ENCODE measurements at places on chromosomes 5 and 9. TPM values are rescaled to one million over a fixed set of nuclear protein-coding genes. Genes with fewer than 3 reads are reported as not detected.
A peak's percentile ranks its signal among the peaks of the same experiment; 100 is the strongest.

DNA sequence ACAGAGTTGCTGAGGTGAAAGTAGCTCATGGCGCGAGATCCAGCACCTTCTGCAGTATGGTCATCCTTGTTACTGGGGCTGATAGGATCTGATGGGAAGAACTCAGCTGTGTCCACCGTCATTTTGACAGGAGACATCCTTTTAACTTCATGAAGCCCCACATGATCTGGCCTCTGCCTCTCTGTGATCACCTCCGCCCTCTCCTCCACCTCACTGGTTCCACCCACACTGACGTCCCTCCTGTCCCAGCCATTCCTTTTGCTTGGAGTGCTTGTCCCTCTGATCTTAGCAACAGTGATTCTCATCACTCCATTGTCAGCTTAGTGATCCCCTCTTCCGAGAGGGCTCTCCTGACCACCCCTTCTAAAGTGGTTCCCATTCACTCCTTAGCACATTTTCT lies 25.8 kb downstream of the NEUROG1 start:
- no peak for DNase-seq

DNA sequence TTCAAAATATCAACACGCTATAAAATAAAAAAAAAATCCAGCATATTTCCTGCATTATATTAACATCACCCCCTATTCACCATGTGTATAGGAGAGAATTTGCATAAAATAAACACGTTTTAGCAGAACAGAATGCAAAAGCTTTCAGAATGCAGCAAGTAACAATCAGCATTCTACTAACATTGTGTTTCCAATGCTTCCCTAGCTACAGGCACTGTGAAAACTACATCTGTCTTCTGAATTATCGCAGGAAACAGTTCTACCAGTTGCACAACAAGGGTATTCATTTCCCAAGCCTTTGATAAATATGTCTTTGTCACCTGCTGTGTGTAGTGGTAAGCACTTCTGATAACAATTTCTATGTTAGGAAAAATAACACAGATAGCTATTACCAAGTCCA lies 1015.8 kb downstream of the CDH18 start:
- DNase-seq, result no peak

GRCh38 chr5:65779643-65780042 lies 57.6 kb downstream of the NLN start:
- no peak for DNase-seq

GRCh38 chr9:22529426-22530199 lies 83.0 kb downstream of the DMRTA1 start:
- no peak for DNase-seq

DNA sequence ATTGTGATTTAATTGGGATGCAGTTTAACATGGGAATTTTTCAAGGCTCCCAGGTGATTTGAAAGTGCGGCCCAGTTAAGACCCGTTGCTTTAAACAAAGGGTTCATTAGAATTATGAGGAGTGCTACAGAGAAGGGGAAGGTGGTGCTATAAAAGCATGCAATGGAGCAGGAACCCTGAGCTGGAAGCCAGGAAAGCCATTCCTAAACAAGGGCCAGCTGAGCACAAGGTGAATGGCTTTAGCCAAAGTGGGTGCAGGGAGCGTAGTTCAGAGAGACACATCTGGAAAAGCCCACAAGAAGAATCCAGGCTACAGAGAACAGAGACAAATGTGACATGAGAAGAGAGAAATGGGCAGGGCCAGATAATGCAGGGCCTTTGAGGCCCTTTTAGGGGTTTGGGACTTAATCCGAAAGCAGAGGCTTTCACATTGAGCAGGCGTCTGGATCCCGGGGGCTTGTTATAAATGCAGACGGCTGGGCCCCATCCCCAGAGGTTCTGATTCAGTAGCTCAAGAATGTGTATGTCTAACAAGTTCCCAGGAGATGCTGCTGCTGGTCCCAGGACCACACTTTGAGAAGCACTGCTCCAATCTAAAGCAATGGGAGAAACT lies 138.1 kb upstream of the WWC1 start:
- DNase-seq, result no peak

DNA sequence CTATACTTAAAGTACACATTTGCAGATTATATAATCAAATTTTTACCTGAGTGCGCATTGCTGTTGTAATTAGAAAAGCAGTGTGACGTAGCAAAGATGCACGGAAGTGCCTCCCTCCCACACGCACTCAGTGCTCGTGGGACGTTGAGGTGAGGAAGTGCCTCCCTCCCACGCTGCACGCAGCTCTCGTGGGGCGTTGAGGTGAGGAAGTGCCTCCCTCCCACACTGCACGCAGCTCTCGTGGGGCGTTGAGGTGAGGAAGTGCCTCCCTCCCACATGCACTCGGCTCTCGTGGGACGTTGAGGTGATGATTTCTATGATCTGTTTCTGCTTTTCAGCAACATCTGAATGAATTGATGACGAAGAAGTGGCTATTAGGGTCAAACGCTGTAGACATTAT lies 21.0 kb downstream of the EXOC3 start:
- no peak for DNase-seq

- no peak for DNase-seq
Measured at GRCh38 chr9:135663857-135664256, 748 bp downstream of the LCN9 start.

DNA sequence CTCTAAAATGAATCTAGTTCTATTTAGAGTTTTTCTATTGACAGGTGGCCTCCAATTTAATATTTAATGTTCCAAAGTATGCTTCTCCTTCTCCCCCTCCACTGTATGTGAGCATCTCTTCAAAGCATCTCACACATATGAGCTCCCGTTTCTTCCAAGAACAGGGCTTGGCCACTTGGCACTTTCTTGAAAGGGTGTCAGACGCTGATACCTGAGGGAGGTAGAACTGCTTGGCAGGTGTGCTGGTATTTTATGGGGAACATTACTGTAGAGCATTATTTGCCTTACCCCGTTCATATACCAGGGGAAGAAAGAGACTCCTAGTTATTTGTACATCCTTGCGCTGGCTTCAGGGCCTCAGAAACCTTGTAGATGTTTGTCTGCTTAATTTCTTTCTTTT lies 1.9 kb downstream of the RCL1 start:
- no peak for DNase-seq

DNA sequence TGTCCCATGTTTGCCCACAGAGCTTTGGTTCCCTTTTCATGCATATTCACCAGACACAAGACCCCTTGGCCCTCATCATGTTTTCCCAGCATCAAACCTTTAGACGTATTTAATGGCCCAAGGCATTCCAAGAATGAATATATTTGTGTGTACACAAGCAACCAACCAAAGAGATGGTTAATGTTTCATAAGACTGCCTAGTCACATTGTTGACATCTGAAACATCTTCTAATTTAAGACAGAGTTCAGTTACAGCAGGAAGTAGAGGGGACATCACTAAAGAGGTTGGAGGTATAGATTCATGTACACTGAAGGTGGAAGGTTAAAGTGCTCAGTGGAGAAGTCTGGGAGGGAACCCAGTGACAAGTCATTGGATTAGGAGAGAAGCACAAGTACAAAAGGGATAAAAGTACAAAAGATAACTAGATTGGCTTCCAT lies 49.1 kb downstream of the SUSD1 start:
- DNase-seq, result no peak

DNA sequence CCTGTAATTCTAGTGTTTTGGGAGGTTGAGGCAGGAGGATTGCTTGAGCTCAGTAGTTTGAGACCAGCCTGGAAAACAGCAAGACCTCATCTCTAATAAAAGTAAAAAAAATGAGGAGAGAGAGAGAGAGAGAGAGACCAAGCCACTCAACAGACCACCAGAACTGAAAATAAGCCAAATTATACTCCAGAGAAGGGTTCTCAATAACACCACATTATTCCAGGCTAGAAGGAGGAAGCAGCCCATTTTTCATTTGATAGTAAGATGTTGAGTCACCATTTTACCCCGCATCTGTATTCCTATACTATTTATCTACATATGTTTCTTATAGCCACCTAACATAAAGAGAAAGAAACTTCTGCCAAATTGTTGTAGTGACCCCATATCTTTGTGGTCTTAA lies 134.8 kb downstream of the PCSK5 start:
- no peak for DNase-seq

DNA sequence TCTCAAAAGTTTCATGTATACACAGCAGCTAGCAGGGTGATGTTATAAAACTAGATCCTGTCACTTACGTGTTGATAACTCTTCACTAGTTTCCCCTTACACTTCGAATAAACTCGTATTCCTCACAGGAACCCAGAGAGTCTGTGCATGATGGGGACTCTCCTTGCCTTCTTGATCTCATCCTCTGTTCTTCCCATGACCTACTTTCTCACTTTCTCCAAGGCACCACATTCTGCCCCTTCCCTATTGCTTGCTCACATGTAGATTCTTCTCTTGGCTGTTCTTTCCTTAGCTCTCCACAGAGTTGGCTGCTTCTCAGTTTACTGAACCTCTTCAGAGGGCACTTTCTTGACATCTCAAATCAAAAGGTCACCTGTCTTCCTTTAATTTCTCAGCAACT lies 1.2 kb upstream of the AOPEP start:
- peak; percentile 4 for DNase-seq

DNA sequence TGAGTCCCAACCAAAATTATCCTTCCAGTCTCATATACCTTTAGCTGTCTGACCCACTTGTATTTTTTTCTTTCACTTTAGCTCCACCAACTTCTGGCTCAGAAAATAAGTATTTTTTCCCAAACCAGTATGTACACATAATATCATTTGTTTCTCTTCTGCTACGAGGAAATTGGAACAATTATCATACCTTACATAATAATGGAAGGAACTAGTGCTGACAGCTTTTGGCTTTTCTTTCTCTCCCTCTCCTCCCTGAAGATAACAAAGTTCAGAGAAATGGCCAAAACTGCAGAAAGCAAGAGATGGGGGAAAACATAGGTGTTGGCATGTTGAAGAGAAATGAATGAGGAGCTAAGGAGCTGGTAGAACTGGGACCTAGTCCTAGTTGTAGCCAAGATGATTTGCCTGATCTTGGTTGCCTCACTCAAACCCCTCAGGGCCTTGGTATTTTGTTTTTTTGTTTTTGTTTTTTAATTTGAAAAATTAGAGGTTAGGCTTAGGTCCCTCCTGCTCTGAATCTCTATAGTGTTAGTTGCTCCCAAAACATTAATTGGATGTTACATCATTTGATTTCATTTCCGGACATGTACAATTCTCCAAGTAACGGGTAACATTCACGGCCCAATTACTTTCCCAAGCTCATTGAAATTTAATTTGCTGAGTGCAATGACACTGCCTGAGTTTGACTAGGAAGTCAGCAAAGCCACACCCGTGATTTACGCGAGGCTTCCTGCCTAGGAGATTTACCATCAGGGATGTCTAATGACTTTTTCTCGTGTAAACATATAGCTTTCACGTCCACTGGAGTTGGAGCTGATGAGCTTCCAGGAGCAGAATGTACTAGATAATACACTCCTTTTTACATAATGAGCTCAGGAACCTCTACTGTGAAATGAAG lies 291.6 kb downstream of the TLE1 start:
- DNase-seq, result no peak

DNA sequence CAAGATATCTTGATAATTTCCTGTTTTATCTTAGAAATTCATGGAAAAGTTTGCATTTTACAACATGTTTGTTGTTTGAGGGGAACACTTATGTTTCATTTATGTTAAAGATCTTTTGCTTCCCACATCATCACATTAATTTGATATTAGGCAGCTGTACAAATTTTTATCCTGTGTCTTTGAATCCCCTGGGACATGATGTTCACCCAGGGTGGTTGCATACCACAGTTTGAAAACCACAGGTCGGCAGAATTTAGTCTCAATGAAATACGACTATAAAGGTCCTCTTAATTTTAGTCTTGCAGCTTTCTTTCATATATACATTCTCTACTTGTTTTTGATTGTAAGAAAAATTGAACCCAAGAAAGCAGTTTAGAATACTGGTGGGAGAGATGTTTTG lies 3.7 kb downstream of the NAA35 start:
- DNase-seq, result no peak

DNA sequence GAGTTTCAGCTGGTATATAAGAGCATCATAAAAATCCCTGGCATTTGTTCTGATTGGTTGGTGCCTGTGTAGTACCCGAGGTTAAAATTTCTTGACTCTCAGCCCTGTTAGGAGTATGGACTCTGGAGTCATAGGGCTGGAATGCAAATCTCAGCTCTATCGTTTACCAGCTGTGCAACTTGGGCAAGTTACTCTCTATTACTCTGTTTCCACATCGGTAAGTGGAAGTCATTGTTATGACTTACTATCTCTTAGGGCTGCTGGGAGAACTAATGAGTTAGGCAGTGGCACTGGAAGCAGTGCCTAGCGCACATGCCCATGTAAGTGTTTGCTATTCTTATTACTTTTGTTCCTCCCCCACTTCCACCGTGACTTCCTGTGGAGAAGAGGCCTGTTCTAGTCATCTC lies 141.6 kb downstream of the BOD1 start:
- no peak for DNase-seq

DNA sequence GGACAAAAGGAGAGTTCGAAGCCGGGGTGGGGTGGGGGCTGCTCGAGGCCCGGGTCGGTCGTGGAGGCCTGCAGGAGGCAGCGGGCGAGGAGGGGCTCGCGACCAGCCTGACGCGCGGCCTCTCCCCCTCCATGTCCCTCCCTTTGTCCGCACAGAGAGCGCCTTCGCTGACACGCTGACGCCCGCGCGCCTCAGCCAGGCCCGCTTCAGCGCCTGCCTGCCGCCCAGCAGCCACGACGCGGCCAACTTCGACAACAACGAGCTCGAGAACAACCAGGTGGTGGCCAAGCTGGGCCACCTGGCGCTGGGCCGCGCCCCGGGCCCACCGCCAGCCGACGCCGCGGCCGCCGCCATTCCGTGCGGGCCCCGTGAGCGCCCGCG lies 42.2 kb downstream of the NEURL1B start:
- DNase-seq, result no peak

- DNase-seq, result no peak
Measured at GRCh38 chr9:104256696-104257062, 162.6 kb downstream of the SMC2 start.

DNA sequence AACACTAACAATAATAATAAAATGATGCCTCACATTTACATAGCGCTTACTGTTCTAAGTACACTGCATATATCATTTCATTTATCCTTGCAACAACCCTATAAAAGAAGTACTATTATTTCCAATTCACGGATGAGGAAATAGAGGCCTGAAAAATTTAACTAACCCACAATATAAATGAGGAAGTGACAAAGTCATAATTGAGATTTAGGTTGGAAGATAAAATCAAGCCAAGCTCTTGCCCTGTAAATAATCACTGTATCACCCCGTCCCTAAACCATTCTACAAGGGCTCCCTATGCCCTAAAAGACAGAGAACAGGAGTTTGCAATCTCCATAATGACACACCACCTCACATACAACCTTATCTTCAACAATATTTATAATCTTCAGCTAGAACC lies 49.6 kb downstream of the STRBP start:
- no peak for DNase-seq

The AFF4 gene
- 69.9 TPM for total RNA-seq

The DOLPP1 gene
- 20.2 TPM for total RNA-seq

The TLE4 gene
- total RNA-seq, result 77.7 TPM

The PPP3R2 gene
- 0.22 TPM for total RNA-seq

The NR5A1 gene
- 0.26 TPM for total RNA-seq

The NR2F1-AS1 gene
- total RNA-seq, result 1.8 TPM

All from type B pancreatic cell (in vitro differentiated cells).